ENCODE measurements at places on chromosomes 5 and 9.

DNA sequence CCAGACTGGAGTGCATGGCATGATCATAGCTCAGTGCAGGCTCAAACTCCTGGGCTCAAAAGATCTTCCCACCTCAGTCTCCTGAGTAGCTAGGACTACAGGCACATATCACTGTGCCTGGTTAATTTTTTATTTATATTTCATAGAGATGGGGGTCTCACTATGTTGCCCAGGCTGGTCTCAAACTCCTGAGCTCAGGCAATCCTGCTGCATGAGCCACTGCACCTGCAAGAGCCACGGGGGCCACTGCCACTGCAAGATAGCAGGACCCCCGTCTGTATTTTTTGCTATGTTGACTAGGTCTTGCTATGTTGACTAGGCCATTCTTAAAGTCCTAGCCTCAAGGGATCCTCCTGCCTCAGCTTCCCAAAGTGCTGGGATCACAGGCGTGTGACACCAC is 6.5 kb downstream of the CYSTM1 start:
- DNase-seq: no peak

GRCh38 chr5:137589185-137589584 is 90.1 kb upstream of the SPOCK1 start:
- no peak for DNase-seq

GRCh38 chr9:91034521-91034920 is 232.9 kb downstream of the SYK start:
- DNase-seq: no peak

- DNase-seq: no peak
These were observed 441.5 kb downstream of the RASEF start for GRCh38 chr9:82621447-82621846.

DNA sequence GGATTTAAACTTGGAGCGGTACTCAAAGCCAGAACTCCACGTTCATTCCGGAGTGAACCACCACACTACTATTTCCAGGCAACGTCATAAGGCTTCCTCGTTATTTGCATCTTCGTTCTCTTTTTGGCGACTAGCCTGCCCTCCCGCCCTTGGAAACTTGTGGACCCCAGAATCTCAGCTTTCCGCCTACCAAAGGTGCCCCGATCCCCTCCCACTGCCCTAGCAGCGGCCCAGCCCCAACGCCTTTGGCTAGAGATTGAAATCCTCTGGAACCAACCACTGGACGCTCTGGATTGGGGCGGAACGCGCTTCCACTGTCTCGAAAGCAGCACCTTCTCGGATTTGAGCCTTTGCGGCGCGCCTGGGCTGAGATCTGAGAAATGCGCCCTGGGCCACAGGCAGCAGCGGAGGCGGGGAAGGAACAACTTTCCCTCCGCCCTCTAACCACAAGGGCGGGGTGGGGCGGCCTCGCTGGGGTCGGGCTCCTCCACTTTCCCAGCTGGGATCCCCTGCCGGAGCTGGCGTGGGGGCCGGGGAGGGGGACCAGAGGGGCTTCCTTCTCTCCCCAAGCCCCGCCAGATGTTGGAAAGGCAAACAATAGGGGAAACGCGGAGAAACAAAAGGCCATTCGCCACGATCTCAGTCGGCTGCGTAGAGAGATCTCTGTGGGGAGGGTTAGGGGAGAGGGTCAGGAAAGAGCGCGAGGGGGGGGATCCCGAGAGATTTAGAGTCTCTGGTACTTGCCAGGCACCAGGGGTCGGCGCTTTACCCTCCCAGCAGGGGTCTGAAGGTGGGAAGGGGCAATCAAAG is 1.3 kb downstream of the MOB3B start:
- DNase-seq: peak; percentile 70

- no peak for DNase-seq
These were observed 126.7 kb downstream of the SNX18 start for GRCh38 chr5:54644226-54644625.

DNA sequence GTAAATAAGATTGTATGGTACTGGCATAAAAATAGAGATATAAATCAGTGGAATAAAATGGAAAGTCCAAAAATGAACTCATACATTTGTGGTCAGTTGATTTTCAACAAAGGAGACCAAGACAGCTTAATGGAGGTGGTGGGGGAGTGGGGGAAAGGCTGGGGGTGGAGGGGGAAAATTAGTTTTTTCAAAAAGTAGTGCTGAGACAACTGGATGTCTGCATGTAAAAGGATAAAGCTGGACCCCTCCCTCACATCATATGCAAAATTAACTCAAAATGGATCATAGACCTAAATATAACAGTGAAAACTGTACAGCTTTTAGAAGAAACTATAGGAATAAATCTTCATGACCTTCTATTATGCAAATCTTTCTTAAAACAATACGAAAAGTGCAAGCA is 107.0 kb downstream of the HMHB1 start:
- no peak for DNase-seq

All from stimulated activated effector memory CD8-positive, alpha-beta T cell treated with anti-CD3 and anti-CD28 coated beads, Interleukin-12 subunit alpha, Interleukin-12 subunit beta, amount 100 ng/mL, for 72 hours (primary cell).